Activated CD8-positive, alpha-beta memory T cell treated with anti-CD3 and anti-CD28 coated beads for 1 hour (primary cell): ENCODE measurements at places on chromosomes 12 and 14.

- DNase-seq = no peak
These were observed 353.9 kb upstream of the TBX3 start for GRCh38 chr12:115037830-115038229.

DNA sequence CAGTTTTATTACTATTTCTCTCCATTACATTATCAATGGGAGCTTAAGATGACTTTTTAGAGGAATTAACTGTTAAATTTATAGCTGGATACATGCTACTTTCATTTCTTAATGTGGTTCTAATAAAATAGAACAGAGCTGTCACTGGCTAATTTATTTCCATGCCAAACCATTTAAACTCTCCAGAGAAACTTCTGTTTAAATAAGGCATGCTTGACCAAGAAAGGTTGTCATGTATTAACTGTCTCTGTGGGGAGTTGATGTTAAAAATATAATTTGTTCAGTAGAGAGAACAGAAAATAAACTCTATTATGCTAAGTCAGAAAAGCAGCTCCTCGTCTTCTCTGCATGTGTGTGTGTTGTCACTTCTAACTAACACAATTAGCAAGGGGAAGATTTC lies 447.4 kb downstream of the SLC16A7 start:
- DNase-seq = no peak

GRCh38 chr12:26272851-26273250 lies 77.5 kb downstream of the SSPN start:
- no peak for DNase-seq

DNA sequence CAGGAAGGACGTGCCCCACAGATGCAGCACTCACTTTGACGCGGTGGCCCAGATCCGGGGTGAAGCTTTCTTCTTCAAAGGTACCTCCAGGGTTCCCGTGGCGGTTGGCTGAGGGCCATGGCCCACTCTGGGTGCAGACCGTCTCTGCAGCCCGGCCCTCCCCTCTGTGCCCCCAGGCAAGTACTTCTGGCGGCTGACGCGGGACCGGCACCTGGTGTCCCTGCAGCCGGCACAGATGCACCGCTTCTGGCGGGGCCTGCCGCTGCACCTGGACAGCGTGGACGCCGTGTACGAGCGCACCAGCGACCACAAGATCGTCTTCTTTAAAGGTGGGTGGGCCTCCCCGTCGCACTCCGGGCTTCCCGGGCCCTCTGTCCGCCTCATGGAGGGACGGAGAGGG lies 16.9 kb downstream of the MMP17 start:
- no peak for DNase-seq

GRCh38 chr12:43795716-43796280 lies 10.3 kb downstream of the TWF1 start:
- no peak for DNase-seq

- no peak for DNase-seq
These were observed 513.4 kb downstream of the MED13L start for GRCh38 chr12:115763982-115764621.
